Bone marrow (tissue), 2 donors: ENCODE measurements at places on chromosomes 6 and 20.
A peak's percentile ranks its signal among the peaks of the same experiment; 100 is the strongest.

DNA sequence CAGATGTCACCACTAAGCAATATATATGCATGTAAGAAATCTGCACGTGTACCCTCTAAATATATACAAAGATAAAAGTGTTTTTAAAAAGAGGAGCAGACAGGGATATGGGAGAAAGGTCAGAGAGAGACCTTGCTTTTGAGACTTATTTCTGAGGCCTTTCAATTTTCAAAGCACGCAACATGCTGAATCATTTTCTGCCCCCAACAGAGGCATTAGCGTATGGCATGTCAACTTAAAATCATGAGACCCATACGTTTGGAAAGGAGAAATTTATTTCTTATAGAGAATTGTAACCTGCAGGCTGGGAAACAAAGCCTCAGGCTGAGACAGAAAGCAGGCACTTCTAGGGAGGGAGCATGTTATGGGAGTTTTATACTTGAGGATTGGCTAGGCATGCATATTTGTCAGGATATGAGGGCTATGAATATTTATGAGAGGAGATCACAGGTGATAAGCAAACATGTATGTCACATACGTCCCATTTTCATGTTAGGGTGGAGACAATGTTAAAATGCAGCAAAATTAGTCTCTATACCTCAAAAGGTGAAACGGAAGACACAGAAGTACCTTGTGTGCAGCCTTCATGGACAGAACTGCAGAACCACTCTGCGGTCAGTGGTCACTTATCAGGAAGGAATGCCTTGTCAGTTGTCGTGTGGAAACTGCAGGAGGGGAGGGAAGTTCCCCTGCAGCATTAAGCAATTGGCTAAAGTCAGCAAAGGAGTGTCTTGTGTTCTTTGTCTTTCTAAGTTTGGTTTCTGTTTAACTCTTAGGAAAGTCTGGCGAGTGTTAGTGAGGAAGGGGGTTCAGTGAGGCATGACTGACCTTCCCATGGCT lies 6.3 kb upstream of the GABRR2 start:
- DNase-seq = no peak

GRCh38 chr20:38434301-38434741 lies 807 bp downstream of the SNHG17 start:
- DNase-seq = peak; percentile 41

DNA sequence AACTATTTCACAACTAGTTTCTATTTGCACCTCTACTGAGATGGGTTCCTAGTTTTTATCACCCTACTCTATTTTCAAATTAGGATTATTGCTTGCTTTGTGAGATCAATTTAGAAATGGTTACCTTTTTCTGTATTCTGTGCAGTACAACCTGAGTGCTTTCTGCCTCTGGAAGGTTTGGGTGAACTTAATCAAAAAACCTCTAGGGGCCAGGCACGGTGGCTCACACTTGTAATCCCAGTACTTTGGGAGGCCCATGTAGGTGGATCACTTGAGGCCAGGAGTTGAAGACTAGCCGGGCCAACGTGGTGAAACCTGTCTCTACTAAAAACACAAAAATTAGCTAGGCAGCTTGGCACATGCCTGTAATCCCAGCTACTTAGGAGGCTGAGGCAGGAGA lies 63.3 kb downstream of the SCAF8 start:
- no peak for DNase-seq

DNA sequence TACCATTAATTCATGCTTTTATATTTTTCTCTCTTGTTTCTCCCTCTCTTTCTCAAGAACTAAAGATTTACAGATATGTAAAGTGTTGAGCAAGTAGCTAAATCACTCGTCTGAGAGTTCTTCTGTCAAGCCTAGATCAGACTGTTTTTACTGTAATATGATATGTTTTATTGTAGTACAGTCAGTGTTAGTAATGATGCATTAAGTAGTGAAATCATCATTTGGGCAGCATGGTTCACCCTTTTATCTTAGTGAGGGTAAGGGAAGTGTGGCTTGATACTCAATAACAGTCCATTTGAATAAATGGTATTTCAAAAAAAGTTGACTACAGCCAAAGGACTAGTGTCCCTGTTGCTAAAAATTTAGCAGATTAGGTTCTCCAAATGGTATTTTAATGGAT lies 9.2 kb downstream of the CYB5R4 start:
- DNase-seq = no peak

GRCh38 chr20:17816804-17817587 lies 117.2 kb downstream of the BANF2 start:
- no peak for DNase-seq

DNA sequence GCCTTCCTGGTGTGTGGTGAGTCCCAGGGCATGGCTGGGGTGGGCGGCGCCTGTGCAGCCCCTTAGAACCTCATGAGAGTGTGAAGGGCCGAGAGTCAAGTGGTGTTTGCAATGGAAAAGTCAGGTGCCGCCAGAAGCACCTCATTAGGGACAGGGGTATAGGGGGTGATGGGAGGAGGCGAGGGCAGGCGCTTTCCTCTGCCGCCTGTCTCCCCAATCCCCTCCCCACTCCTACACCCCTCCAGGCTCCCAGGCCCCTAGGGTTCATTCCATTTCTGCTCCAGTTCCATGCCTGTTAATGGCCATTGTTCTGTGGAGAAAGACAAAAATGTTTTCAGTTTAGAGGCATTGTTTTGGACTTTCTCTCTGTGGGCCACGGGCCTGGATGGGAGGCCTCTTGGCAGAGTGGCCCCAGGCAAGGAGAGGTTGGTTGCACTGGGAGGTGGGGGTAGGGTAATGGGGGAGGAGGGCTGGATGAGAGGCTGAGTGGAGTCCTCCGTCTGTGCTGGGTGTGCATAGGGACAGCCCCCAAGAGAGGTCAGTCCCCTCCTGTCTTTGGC lies 21.4 kb upstream of the SCUBE3 start:
- DNase-seq = no peak

- no peak for DNase-seq
Observed at GRCh38 chr6:33739571-33739970, 7.1 kb downstream of the IP6K3 start.

DNA sequence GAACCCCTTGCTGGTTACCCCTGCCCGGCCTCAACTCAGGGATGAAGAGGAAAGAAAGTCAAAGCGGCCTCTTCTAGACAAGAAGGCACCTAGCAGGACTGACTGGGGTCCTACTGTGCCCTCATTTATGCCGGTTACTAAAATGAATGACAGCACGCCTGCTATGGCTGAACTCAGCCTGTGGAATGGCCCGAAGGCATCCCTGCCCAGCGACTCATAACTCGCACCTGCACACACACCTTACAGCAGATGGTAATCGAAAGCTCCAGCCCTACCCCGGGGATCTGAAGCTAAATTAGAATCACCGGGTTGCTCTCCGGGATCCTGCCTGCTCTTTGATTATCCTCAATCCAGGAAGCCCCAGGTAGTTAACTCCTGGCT lies 747 bp upstream of the TXNDC5 start:
- no peak for DNase-seq

DNA sequence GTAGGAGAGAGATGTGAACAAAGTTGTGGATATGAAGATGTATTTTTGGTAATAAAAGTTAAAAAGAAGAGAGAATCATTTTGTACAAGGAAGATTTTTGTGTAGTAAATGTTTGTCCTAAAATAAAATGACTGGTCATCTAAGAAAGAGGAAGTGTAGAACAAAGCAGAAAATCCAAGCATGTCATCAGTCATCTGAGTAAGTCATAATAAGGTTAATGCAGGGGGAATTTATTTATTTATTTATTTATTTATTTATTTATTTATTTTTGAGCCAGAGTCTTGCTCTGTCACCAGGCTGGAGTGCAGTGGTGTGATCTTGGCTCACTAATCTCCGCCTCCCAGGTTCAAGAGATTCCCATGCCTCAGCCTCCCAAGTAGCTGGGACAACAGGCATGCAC lies 15.7 kb upstream of the CGA start:
- DNase-seq = no peak

DNA sequence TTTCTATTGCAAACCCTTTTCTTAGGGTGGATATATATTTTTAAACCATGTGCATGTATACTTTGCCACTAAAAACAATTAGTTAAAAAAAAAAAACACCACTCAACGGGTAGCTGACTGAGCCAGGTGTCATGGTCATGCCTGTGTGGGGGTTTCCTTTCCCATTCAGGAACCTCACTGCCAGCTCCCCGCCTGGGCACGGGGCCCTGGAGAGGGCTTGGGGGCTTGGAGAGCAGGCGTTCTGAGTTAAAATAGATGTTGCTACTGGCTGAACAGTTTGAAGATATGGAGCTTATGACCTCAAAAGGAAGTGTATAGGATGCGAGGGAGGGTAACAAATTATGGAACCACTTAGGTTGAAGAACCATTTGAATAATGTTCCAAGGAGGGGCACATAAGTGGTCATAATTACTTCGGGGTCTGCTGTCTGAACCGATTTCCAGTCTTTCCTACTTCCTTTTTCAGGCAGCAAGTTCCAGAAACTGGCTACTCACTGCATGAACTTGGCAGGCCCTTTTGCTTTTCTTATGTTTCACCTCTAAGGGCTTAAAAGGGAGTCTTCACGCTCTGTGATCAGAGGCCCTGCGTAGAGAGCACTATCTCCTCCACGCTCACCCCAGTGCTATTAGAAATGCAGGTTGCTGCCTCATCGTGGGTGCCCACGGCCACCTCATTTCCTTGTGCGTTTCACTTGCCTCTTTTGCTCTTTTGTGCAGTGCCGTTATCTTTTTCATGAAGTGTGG lies 9.9 kb downstream of the STX16 start:
- no peak for DNase-seq

- DNase-seq = no peak
Observed at GRCh38 chr20:9306521-9306920, 207.9 kb upstream of the LAMP5 start.

- DNase-seq = no peak
Observed at GRCh38 chr6:113495521-113495920, 361.6 kb upstream of the MARCKS start.

- DNase-seq = no peak
Observed at GRCh38 chr20:1272368-1273100, 6.4 kb downstream of the SNPH start.

DNA sequence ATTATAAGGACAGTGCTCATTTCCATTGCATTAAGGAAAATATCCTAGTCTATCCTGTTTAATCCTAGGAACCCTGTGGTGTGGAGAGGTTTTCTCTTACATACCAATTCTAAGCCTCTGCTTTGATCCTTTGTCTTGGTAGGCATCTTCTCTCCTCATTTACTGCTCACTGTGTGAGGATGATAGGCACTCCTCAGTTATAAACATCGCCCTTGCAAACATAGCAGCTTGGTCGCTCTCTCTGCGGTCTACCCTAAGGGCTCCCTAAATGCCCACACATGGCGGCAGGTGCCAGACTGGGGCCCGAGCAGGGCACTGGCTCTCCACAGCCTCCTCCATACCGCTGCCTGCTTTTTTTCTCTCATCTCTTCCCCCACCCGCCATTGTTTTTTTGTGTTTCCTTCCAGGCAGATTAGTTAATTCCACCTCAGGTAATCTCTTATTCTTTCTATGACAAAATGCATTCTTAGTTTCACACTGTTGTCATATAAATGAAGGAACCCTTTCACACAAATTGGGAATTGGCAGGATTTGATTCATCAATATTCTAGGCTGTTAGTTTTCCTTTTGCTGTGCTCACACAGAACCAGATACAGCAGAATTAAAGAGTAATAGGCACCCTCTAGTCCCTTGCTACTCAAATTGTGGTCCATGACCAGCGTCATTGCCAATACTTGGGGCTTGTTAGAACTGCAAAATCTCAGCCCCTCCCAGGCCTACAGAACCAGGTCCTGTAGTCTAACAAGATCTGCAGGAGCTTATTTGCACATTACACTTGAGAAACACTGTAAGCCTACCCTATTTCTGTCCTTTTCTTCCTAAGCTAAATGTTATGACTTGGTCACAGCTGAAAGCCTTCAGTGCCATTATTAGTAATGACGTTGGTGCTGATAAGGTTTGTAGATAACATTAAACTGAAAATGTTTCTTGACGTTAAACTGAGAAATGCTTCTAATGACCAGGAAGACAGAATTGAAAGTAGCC lies 36.3 kb downstream of the CARMIL1 start:
- no peak for DNase-seq

GRCh38 chr6:156905801-156906200 lies 128.6 kb downstream of the ARID1B start:
- no peak for DNase-seq

DNA sequence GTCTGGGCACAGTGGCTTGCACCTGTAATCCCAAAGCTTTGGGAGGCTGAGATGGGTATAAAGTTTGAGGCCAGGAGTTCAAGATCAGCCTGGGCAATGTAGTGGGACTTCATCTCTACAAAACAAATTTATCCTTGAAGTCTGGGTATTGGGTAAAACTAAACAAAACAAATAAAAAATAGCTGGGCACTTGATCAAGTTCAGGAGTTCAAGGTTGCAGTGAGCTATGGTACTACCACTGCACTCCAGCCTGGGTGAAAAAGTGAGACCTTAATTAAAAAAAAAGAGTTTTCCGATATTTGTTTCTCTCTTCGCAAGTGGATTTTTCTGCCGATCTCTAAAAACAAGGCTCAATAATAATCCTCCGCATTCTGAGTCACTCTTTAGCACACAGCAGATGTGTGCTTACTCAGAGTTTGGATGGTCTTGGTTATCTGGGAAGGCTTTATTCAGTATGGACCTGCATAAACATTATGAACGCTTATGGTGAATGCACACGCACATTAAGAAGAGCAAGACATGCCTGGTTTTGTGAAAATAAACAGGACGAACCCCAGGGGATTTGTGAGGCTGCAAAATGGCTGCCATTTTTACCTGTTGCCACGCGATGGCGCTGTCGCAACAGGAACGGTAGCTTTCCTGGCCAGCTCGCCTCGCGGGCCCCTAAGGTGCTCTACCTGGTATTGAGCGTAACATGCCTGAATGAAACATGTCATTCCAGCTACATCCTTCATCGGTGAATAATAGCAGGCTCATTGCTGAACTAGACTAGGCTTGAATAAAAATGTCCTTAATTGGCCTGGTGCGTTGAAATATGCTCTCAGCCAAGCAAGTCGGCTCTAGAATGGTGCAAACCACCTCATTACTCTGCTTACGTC lies 6.0 kb downstream of the OPN5 start:
- peak; percentile 5 for DNase-seq

DNA sequence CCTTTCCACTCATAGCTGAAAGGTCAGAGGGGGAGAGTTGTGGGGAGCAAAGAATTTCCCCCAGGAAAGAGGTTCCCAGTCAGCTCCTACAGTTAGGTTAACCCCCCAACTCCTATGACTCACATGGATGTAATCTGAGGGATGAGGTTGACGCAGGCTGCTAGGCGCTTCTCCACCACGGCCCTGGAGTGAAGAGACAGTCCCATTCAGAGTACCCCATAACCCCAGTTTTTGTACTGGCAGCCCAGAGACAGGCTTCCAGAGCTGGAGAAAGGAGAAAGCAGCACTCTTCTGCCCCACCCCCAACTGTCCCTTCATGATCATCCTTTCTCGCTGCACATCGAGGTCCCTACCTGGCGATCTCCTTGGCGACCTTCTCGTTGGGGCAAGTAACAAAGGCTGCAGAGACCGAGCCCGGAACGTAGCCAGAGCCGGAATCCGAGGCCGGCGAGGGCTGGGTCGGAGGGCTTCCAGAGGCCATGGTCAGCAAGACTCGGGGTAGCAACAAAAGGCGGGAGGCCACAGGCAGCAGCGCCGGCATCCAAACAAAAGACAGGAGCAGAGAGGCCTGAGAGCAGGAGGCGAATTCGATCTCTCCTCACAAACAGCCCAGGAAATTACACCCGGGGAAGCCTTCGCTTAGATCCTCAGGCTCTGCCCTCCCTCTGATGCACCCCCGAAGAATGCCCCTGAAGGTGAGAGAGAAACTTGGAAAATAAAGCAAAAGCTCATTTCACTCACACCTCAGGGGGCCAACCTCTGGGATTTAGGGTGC lies 592 bp downstream of the CUTA start:
- DNase-seq = no peak
